Right forelimb (tissue), 1 donor: ENCODE measurements at places on chromosomes 13 and 19.
A peak's percentile ranks its signal among the peaks of the same experiment; 100 is the strongest.

GRCh38 chr19:50638600-50638999 lies 1.1 kb downstream of the SYT3 start:
- no peak for DNase-seq

DNA sequence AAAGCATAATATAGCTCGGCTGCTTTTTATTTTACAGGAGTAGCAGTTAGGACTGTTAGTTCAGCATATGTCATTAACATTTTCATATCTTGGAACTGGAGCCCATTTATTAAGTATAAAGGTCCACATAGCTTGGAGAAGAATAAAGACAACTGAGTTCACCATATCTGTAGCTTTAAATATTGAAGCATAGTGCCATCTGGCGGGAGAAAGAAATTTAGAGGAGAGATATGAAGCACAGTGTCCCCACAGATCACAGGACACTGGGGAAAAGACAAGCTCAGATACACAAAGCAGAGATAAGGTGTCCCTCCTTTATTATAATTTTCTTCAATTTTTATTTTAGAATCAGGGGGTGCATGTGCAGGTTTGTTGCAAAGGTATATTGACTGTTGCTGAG lies 104.7 kb upstream of the FREM2 start:
- DNase-seq = no peak

DNA sequence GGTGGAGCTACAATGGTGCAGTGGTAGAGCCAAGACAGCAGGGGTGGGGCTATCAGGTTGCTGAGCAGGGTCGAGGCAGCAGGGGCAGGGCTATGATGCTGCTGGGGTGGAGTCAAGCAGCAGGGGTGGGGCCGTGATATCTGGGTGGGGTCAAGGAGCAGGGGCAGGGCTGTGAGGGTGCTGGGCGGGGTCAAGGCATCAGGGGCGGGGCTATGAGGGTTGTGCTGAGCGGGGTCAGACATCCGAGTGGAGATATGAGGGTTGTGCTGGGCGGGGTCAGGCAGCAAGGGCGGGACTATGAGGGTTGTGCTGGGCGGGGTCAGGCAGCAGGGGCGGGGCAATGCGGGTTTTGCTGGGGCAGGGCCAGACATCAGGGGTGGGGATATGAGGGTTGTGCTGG lies 14.7 kb downstream of the HCN2 start:
- no peak for DNase-seq

DNA sequence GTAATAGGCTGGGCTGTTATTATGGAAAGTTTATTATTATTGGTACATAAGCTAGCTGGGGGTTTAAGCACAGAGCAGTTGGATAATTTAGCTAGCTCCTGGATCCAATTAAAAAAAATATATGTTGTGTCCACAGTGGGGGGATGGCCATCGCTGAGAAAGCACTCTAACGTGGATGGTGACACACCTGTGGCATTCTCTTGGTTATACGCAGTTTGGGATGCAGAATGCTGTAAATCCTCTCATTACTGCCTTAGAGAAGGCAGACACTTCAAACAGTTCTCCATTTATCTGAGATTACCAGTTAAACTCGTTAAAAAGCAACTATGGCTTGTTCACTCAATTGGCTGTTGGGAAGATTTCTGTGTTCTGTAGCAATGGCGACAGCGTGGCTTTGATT lies 2.4 kb upstream of the ZNF536 start:
- DNase-seq = no peak

- no peak for DNase-seq
Observed at GRCh38 chr13:66809485-66809884, 420.7 kb downstream of the PCDH9 start.

- peak; percentile 71 for DNase-seq
Observed at GRCh38 chr19:18049385-18049784, 37.3 kb downstream of the IL12RB1 start.

DNA sequence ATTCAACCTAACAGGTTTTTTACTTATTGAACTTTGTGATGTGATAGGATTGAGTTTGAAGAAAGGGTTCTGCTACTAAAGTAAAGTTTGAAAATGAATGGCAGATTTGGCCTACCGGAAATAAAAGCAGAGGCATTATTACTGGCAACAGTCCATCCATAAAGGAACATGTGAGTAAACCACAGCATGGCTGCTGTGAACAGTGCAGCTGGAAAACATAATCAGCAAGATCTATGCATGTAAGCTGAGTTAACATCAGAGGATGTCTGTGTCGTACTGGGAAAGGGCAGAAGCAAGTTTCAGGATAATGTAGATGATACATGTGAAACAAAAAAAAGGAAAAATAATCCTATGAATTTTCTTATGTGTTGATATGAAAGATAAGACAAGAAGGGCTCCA lies 87.6 kb downstream of the CYSLTR2 start:
- DNase-seq = no peak

GRCh38 chr19:9865732-9866501 lies 30.8 kb downstream of the PIN1 start:
- DNase-seq = no peak

DNA sequence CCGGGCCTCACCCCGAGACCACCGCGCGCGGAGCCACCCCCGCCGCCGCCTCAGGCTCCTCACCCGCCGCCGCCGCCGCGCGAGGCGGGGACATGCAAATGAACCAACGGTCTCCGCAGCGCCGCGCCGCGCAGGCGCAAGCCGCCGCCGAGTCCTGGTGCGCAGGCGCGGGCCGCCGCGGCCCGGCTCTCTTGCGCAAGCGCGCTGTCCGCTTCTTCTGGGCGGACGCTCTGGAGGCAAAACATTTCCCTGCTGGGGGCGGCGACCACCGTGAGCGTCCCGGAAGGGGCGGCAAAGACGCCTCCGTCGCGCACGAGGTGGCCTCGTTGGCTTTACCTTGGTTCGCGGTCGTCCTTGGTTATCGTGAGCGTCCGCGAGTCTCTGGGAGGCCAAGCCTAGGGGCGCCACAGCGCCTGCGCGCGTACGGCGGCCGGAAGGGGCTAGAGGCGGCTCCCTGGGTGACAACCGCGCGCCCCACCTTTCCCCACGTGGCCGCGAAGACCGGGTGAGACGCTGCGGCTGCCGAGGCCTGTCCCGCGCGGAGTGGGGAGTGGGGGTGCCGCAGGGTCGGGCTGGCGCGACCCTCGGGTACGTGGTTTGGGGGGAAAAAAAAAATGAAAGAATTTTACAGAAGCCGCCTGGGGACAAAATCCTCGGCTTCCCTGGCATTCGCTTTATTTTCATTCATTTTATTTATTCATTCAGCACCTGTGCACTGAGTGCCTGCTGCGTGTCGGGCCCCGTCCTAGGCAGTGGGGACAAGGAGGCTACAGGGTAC lies at the start of the genes ARMC6 and SUGP2:
Gene ARMC6 (plus strand): TSS at position 178 of the 778 bp plus-strand sequence. CDS start 607 bp downstream, outside the sequence.
Gene SUGP2 (minus strand): TSS at position 92 of the 778 bp plus-strand sequence. CDS start 2,446 bp downstream, outside the sequence.
- DNase-seq = peak; percentile 95

- no peak for DNase-seq
Observed at GRCh38 chr13:23575632-23576031, 5.4 kb downstream of the TNFRSF19 start.

GRCh38 chr19:38649305-38650171 lies 2.1 kb downstream of the ACTN4 start:
- no peak for DNase-seq

DNA sequence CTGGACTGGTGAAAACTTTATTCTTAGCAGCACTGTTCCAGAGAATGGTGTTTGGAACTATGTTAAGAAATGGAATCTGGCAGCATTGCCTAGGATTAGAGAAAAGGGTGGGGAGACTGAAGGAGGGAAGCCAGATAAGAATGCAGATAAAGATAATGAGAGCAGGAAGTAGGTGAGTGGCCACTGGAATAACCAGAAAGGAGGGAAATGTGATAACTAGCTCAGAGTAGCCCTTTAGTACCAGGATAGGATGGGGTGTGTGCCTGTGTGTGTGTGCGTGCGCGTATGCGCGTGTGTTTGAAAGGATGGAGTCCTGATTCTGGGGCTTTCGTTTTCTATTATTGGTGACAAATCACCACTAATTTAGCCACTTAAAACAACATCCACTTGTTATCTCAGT lies 33.4 kb upstream of the FRY start:
- DNase-seq = no peak

- no peak for DNase-seq
Observed at GRCh38 chr19:54947381-54947780, at the start of gene NLRP7. NLRP7 (minus strand) TSS chr19:54947530.

DNA sequence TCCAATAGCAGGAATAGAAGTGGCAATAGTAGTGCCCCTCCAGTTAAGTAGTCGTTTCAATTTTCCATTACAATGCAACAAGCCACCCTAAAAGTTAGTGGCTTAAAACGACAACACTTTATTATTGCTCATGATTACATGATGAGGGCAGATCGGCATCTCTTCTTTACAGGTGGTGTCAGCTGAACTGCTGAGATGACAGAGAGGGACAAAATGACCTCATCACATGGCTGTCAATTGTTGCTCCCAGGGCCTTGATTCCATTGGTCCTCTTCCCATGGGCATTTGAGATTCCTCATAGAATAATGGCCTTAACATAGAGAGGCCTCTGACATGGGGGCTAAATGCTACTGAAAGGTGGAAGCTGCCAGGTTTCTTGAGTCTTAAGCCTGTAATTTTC lies 679.8 kb upstream of the KLHL1 start:
- DNase-seq = no peak

DNA sequence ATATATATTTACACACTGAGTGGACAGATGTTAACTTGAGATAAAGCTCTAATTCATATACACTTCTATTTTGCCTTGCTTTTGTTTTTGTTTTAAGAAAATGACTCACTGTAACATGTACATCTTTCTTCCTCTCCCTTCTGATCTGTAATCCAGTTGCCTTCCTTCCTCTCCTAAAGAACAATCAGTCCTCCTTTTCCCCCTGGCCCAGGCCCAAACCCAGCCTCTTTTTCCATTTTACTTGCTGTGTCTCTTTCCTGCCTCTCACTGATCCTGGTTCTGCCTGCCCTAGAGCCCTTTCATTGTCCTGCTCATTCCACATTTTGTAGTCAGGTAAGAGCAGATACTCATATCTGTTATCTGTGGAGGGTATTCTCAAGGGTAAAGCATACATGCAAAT lies 50.8 kb downstream of the ZAR1L start:
- DNase-seq = peak; percentile 52

DNA sequence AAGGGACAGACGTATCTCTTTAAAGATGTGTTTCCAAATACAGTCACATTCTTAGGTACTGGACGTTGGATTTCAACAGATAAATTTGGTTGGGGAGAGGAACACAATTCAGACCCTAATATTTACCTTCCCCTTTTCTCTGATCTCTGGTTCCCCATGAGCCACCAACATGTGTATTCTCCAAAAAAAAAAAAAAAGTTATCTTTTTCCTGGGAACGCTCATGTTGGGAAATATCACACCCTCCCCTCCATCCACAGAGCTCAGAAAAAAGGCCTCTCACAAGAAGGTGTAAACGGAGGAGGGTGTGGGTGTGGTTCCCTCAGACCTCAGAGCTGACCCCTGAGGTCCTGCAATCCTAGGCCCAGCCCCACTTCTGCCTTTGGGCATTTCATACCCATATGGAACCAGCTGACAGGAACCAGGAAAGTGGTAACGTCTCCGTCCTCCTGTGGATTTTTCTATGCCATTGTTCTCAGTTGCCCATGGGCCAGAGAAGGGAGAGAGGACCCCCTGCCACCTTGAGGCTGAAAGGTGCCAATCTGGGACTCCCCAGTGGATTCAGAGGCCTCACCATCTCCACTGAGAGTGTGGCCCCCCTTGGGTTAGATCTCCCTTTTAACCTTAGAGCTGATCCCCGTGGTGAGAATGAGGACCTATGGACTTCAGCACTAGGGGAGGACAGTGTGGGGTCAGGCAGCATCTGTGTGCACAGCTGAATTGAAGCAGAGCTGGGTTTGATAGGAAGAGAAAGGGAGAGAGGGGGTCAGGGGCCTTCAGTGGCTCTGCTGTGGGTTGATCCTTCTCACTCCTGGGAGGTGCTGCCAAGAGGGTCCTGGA lies 8.4 kb upstream of the SIGLEC12 start:
- DNase-seq = no peak

DNA sequence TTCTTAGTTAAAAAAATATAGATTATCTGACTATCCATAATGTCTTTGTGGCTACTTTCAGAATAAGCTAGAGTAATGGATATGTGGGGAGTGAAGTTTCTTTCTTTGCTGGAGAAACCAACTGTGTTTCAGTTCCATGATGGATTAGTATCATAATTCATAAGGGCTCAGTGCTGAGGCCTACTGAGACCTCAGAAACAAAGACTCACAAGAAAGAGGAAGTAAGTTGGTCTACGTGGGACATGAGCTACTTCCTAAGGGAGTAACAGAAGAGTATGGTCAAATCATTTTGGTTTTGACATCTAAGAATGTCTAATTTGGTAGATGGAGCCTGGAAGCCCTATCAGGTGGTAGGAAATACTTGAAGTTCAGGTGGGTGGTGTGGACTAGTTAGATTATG lies 99.0 kb upstream of the HTR2A start:
- no peak for DNase-seq
